ENCODE measurements at places on chromosomes 2 and 18.

DNA sequence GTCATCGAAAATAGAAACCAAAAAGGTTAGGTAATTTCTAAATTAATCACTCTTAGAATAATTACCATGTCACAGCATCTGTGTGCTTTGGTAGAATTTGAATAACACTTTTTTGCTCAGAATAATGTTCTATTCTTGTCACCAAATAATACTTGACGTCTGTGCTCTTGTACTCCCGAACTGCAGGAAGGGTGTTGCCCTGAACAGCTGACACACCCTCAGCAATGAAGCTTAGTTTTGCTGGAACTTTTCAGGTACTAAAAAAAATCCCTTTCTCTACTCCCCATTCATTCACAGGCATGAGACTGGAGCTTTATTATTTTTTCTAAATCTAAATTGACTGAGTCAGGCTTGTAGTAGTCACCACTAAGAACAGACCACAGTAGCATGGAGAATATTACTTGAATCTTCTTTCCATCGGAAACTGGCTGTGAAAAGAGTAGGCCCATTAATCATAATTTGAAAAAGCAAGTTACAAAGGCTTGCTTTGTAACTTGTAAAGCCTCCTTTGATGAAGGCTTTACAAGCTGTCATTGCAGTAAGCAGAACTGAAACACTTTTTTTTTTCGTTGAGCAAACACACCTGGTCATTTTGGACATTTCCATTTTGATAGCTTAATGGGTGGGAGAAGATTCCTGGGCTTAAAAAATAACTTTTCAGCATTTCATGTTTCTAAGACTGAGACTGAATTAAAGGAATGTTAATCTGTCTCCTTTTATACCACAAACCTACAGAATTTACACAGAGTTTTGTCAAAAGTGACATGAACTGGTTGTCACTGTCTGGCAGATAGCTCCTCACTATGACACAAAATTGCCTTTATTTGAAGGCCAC is 70.3 kb upstream of the PELI1 start:
- no peak for DNase-seq

DNA sequence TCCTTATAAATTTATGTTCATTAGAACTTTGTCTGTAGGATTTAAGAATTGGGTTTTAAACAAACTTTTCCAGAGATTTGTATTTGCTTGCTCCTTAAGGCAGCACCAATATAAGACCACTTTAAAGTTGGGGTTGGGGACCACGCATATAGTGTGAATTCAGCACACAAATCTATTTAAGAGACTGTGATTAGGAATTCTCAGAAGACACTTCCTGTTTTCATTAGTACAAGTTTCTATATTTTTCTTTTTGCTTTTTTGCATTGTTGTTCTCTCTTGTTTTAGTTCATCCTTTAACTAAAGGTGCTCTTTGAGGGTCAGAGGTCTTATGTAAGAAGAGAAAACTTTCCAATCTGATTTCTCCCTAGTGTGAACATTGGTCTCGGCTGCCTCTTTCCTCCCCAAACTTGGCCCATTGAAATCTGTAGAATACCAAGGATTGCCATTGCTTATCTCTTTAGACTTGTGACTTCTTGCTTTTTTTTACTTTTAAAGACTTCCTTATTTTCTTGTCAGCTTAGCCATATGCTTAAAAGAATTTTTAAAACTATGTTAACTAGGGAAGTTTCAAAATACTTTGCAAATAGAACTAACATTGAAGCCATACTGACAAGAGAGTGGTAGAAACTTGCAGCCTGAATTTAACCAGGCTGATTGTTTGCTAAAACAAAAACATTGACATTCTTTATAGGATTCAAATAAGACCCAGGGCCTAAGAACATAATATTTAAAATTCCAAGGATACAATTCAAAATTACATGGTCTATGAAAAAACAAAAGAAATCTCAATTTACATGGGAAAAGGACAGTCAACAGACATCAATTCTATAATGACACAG is 264.1 kb upstream of the FN1 start:
- DNase-seq = no peak

- DNase-seq = no peak
These were observed 71.0 kb downstream of the PXDN start for GRCh38 chr2:1673160-1673944.

DNA sequence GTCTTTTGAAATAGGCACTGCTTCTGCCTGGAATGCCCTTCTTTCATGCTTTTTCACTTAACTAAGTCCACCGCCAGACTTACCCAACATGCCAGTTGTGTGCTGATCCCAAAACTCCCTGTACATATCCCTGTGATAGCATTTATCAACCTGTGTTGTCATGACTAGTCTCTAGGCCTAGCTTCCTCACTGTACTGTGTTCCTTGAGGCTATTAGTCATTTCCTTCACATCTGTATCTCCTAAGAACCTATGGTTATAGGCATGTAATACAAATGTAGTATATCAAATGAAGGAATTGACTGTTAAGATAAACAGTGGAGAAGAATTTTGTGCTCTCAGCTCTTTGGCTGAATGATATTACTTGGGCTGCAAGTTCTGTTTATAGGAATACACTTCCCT is 184.3 kb downstream of the CYRIA start:
- no peak for DNase-seq

DNA sequence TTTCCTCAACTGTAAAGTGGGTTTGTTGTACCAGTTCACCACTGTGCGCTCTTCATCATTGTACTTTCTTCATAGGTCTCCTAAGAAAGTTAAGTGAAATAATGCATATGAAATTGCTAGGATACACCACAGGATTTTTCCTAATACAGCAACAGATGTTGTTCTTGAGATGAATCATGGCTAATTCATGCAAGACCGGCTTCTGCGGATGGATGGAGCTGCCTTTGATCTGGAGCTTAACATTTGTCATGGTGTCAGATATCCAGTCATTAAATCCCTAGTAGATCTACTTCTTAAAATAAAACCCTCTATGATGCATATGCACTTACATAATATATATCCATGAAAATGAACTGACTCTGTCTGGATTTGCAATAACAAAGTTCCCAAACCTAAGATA is 114.1 kb downstream of the COL6A3 start:
- DNase-seq = no peak

DNA sequence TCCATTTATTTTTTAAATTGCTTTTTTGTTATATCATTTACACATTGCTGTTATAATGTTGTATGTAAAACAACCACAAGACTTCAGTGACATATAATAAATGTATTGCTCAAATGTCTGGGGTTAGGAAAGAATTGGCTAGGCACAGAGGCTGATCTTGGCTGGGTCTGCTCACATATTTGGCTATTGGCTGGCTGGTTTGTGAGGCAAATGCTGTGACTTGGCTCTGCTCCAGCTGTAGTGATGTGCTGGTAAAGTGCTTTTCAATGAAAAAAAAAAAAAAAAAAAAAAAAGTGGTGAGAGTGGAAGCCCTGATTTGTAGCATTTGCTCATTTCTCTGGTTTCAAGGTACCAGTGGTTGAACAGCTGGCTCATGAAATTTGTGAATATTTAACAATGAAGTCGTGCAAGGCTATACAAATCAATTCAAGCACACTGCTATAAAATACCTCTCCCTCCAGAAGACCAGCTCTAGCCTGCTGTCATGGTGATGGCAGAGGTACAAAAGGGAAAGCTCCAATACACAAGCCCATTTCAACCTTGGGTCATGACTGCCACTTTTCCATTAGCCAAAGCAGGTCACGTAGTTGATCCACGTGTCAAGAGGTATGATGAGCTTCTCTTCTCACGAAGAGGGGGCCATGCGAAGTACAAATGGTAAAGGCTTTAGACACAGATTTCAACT is 43.7 kb upstream of the RIT2 start:
- DNase-seq = no peak

GRCh38 chr18:47883771-47884413 is 46.6 kb downstream of the SMAD2 start:
- no peak for DNase-seq

DNA sequence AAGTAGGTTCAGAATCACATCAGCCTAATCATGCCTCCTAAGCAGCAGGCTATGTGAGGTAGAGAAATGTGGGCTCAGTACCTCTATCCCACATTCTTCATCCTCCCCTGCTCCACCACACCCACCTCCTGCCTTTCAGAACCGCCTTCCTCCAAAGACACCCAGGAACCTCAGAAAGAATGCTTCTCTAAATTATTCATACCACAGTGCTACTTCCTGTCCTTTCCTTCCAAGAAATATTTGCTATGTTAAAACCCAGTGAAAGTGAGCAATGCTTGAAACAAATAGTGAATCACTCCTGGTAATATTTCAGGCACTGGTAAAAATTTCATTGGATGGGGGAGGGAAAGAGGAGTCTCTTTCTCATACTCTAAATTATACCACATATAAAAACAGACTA is 24.0 kb upstream of the CREB1 start:
- DNase-seq = no peak

GRCh38 chr2:135132314-135132713 is 80.2 kb downstream of the RAB3GAP1 start:
- no peak for DNase-seq

GRCh38 chr18:76005632-76006208 is 489.3 kb downstream of the ZNF516 start:
- DNase-seq = peak; percentile 38

GRCh38 chr18:74567822-74568221 is 29.8 kb upstream of the ZNF407 start:
- DNase-seq = no peak

DNA sequence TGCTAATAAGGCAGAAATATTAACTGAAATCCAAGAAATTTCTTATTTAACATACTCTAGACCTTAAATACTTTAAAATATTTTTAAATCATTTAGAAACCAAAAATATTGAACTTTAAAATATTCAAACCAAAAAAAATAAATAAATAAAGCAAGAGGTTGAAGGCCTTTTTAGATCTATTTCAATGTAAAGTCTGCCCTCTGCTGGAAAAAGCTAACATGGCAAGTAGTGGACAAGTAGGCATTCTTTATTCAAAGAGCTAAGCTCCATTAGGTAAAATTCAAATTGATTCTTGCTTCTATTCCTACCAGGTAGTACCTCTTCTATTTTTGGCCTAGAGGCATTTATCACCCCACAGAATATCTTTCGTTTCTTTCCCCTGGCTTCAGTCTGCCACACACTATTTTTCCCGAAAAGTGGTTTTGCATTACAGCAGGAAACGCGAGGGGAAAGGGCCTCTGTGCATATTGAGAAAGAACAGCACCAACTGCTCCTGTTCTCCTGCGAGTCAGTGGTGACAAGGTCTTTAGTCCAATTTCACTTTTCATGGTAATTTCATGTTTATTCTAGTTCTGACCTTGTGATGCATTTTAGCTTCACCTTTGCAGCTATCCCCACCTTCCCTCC is 20.4 kb downstream of the IFIH1 start:
- DNase-seq = no peak

DNA sequence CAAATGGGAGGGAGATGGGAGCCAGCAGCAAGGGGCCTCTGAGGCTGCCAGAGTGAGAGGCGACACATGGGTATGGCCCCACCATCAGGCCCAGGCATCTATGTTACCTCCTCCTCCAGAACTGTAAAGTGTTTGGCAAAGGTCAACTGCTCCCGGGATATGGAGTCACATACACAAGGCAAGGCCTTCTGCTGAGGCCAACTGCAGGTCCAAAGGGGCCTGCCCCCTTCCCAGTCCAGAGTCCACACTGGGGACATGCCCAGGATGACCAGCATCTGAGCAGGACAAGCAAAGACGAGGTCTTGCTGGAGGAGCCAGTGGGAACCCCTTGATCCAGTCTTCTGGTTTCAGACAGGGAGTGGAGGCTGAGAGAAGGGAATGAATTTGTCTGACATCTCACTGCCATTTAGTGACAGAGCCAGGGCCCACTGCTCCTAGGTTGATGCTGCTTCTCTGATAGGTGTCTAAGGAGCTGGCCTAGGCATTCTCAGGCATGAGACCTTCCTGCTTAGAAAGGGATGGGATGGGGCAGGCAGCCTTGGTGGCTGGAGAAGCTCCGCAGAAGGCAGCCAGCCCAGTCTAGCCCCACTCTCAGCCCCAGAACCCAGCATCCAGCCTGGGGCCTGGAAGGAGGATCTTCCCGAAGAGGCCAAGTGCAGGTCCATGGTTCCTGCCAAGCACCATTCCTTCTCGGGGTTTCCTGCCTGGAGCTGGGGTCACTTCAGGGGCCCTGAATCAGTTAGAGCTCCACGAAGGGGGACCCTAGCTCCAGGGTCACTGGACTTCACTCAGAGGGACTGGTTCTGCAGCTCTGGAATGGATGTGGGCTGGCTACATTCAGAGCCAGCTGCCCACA is 26.4 kb downstream of the EMX1 start:
- DNase-seq = no peak

GRCh38 chr2:127498386-127498785 is 27.9 kb downstream of the IWS1 start:
- no peak for DNase-seq

DNA sequence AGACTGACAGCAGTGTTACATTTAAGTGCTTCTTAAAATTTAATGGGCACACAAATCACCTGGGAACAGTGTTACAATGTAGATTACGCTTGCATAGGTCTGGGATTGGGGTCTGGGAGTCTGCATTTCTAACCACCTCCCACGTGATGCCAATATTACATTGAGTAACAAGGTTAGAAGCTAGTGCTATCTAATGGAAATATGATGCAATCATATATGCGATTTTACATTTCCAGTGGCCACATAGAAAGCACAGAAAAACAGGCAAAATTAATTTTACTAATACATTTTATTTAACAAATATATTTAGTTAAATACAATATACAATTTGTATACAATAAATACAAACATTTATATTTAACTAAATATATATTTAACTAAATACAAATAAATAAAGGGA is 53.7 kb downstream of the SCN7A start:
- no peak for DNase-seq

DNA sequence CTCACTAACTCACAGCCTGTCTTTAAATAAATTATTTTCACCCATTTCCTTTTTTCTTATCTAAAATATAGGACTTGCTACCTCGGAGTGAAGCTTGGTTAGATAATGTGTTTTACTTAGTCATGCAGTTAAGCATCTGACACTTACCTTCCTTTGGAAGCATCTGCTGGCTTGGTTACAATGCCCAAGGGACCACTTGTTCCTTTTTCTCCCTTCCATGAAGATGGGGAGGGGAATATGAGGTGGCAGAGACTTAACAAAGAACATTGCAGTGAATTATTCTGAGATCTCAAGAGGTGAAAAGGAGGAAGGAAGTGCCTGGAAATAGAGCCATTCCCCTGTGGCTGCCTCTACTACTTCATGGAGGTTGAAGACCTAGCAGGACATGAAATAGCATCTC is 145.4 kb upstream of the FOSL2 start:
- DNase-seq = no peak

GRCh38 chr2:20326163-20326780 is 24.4 kb downstream of the PUM2 start:
- peak; percentile 40 for DNase-seq

- no peak for DNase-seq
These were observed 48.8 kb upstream of the LPIN2 start for GRCh38 chr18:3061581-3062312.

- no peak for DNase-seq
These were observed 30.0 kb upstream of the BMP10 start for GRCh38 chr2:68901199-68901514.

DNA sequence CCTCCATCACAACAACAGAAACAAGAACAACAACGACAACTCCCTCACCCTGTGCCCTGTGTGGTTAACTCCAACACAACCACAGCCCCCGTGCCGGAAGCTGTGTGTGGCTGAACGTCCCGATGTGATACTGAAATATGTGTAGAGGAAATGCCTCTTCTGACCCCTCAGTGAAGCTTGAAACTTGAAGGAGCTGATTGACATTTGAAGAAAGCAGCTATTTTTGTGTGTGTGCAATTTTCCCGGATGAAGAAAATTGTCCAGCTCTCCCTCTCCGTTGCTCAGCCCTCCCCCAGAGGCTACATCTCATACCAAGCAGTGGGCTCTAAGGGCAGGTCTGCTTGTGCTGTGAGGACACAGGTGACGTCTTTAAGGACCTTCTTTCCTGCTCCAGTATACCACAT is 173.8 kb downstream of the ICOS start:
- peak; percentile 59 for DNase-seq
